HepG2 (cell line): ENCODE measurements at places on chromosomes 3 and 15. TPM values are rescaled to one million over a fixed set of nuclear protein-coding genes. Genes with fewer than 3 reads are reported as not detected.

The CD200 gene
- polyA plus RNA-seq, result not detected in 2 replicates

The CACNA1D gene
- 0.26 and 0.33 TPM in 2 replicates for polyA plus RNA-seq

The NEDD4 gene
- polyA plus RNA-seq, result 9.8 and 10.4 TPM in 2 replicates

The USP19 gene
- 28.3 and 36.6 TPM in 2 replicates for polyA plus RNA-seq

The CNTN4 gene
- polyA plus RNA-seq, result 0.01 and 0.03 TPM in 2 replicates

The GNB5 gene
- polyA plus RNA-seq, result 14.4 and 19.7 TPM in 2 replicates

GRCh38 chr15:70538278-70538677, 225.1 kb downstream of the UACA start:
- peak; percentile 18 for DNase-seq

DNA sequence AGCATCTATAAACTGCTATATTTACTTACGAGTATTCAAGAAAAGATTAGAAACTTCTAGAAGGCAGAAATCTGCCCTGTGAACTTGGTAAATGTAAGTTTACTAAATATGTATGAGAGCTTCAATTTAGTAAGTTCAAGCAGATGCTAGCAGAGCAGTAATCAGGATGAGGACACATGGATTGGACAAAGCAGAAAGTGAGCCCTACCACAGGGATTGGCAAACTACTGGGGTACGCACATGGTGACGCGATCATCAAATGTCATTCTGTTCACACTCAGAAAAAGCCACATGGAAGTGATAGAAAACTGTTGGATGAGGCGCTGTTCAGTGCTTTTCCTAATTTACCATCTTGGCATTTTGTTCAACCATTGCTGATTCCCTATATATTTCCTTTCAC, 360.2 kb upstream of the ZNF385D start:
- no peak for DNase-seq

- no peak for DNase-seq
Measured at GRCh38 chr3:31181661-31182060, 287.2 kb upstream of the GADL1 start.

DNA sequence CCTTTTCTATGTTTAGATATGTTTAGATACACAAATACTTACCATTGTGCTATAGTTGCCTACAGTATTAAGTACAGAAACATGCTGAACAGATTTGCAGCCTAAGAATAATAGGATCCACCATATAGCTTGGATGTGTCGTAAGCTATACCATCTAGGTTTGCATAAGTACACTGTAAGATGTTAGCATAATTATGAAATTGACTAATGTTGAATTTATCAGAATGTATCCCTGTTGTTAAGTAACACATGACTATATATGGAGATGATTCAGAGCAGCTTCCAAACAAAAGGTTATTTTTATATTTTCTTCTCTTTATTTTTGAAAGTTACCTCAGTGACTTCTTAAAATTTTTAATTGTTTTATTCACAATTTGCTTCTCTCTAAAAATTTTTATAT, 2.4 kb downstream of the SLC28A2 start:
- no peak for DNase-seq

- no peak for DNase-seq
Measured at GRCh38 chr3:17307482-17307881, 422.7 kb downstream of the PLCL2 start.

DNA sequence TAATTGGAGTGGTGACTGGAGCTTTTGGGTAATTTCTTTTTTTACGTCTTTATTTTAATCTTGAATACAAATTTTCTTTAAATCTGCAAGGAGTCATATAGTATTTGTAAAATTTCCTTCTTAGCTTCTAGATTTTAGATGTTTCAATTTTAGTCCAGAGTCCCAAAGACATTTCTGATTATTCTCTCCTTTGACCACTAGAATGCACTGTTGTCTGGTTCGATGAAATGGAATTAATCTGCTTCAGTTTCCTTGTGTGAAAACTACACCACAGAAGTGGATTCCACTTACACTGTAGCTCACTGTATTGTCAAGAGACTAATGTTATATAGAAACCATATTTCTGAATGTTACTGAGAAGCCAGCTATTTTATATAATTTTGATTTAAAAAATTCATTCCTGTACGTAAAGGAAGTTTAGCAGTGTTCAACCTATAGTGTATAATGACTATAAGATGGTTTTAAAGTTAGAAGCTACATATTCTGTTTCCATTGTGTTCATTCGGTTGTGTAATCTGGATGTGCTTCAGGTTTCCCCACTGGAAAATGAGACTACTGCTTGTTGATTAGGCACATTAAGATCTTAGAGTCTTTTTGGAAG, 6.1 kb downstream of the GRAMD1C start:
- DNase-seq, result peak; percentile 39

DNA sequence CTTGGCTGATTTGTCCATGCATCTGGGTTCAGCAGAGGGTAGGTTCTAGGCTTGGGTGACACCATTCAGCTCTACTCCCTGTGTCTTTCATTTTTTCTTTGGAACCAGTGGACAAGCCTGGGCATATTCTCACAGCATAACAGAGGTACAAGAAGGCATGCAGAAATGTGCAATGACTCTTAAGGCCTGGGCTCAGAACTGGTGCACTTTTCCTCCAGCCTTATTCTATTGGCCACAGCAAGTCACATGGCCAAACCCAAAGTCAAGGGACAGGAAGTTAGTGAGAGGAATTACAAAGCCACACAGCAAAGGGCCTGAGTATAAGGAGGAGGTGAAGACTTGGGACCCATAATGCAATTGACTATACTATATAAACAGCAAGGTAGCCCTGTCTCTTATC, 200.9 kb upstream of the CTDSPL start:
- no peak for DNase-seq

- DNase-seq, result no peak
Measured at GRCh38 chr15:58771621-58772250, 634 bp downstream of the MINDY2 start.
